Hematopoietic multipotent progenitor cell treated with erythropoietin and hydrocortisone succinate and interleukin-3 and kit ligand, for 17 days (in vitro differentiated cells): ENCODE measurements at places on chromosomes 2 and 18.

- no peak for DNase-seq
Observed at GRCh38 chr2:68172521-68172920, 14.8 kb downstream of the PNO1 start.

- no peak for DNase-seq
Observed at GRCh38 chr2:106058469-106059137, 135.5 kb downstream of the UXS1 start.

GRCh38 chr2:63903003-63903402, 61.3 kb downstream of the UGP2 start:
- DNase-seq: no peak

- DNase-seq: no peak
Observed at GRCh38 chr18:3074087-3074486, 61.1 kb upstream of the LPIN2 start.

GRCh38 chr2:161876416-161876815, 197.6 kb downstream of the DPP4 start:
- DNase-seq: no peak

- DNase-seq: no peak
Observed at GRCh38 chr2:520663-521340, 156.4 kb downstream of the TMEM18 start.

- DNase-seq: no peak
Observed at GRCh38 chr2:71646028-71646427, 192.7 kb downstream of the DYSF start.

- no peak for DNase-seq
Observed at GRCh38 chr2:8310557-8311455, 371.1 kb upstream of the ID2 start.

DNA sequence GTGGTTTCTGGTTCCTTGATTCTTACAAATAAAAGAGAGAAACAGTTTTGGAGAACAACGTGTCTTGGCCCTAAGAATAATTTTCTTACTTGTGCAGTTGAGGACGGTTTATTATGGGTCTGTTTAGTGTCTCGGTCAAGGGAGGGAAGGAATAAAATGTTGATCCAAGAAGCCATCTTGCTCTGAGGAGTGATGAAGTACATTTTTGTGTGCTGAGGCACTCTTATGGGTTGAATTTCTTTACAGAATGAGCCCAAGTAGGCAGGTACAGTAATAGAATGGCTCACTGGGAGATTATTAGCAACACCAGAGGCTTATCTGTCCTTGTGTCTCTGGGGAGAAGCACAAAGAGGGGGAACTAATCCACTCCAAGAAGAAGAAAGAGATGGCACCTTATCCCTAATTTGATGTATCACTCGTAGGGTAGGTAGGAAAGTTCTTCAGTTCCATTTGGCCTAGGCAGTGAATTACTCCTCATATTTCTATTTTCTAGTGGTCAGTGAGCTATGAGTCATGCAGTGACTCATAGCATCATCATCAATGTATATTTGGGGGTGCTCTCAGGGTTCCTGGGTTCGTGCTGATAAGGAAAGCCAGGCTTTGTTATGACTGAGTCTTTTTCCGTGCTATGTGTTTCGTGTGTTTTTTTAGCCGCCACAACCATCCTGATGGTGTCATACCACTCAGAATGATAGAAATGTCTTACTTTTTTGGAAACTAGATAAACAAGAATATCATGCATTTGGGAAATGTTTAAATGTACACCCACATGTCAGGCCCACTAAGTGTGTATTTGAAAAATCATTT, 250.1 kb upstream of the CTAGE1 start:
- no peak for DNase-seq

- no peak for DNase-seq
Observed at GRCh38 chr18:13797157-13797611, 26.8 kb upstream of the MC5R start.
